ENCODE measurements at places on chromosomes 13 and 19. TPM values are rescaled to one million over a fixed set of nuclear protein-coding genes. Genes with fewer than 3 reads are reported as not detected.

DNA sequence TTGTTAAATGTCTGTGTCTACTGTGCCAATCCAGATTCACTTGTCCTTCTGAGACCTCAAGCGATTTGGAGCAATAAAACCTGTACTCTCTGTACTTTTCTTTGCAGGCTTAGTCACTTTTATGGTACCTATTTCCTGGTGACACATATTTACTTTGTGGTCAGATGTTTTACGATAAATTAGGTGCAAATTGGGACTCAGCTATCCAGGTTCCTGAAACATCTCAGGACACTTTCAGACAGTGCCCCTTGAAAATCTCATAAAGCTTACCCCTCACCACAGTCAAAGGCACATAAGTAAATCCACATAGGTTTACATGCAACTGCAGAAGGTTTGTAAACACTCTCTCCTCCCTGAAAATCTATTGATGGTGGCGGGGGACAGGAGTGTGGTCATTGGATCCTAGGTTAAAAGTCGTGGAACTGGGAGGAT is 438.8 kb downstream of the EFNB2 start:
- no peak for DNase-seq

DNA sequence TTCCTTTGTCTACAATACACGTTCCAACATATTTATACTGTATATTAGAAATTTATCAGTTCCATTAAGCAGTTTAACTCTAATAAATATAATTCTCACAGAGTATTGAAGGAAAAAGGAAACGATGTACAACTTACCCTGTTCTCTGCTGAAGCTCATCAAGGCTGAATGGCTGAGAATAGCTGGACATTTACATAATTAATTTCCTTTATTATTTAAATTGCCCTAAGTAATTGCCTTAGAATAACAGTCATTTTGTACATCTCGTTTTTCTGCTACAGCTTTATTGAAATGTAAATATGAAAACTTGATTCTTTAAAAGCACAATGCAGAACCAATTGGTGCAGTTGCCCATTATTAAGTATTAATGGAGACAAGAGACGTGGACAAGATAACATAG is 648.3 kb upstream of the ATXN8OS start:
- no peak for DNase-seq

The ADGRE3 gene
- total RNA-seq, result not detected

The MOB3A gene
- total RNA-seq, result 43.7 TPM

The CCNE1 gene
- 31.2 TPM for total RNA-seq

- no peak for DNase-seq
Measured at GRCh38 chr19:2138061-2138728, 13.2 kb downstream of the AP3D1 start.

The LRRC8E gene
- not detected for total RNA-seq

- no peak for DNase-seq
Measured at GRCh38 chr13:49046002-49046401, 70.3 kb downstream of the FNDC3A start.

- peak; percentile 84 for DNase-seq
Measured at GRCh38 chr13:110455941-110456340, 105.6 kb downstream of the RAB20 start.

DNA sequence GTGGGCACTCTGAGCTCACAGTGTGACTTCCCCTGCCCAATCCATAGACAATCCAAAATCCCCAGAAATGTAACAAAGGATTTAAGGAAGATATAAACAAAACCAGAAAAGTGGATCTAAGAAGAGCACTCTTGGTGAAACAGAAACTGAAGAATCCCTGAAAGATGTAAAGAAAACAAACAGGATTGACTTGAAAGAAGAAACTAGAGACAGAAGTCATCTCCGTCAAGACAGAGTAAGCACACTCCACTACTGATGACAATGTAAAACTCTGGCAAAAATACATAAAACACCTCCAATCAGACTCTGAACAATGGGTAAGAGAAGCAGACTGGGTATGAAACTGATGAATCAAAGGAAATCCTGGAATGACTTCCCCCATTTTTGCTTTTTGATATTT is 13.5 kb downstream of the TUBGCP3 start:
- DNase-seq, result no peak

- DNase-seq, result no peak
Measured at GRCh38 chr13:71964491-71965100, 97.6 kb upstream of the DACH1 start.

DNA sequence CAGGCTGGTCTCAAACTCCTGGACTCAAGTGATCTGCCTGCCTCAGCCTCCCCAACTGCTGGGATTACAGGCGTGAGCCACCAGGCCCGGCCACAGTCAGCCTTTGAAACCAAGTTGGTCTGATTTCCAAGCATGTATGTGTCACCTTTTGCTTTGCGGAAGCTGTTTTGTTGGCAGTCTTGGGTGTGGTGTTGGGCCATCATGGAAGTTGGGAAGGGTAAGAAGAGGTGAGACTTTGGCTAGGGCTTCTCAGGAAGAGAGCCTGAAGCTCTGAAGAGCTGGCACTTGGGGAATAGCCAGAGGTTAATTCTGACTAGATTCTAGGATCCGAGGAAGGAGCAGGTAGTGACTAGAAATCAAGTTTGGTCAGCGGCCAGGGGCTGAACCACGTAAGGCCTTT is 2.8 kb downstream of the RSPH6A start:
- no peak for DNase-seq

DNA sequence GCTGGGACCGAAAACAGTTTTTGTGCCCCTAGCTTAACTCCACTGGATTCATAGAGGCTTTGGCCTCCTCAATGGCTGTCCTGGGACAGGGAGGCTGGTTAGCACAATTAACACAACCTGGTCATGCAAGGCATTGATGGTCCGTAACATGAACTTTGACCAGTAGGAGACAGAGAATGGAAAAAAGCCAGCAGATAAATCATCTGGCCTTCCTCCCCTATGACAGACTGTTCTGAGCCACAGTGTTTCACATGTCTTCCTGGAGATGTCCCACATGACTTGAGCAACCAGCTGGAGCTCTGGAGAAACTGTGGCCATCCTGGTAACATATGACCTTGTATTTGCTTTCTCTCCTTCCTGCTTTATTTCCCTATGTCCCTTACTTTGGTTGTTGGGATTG is 244.2 kb downstream of the UQCRFS1 start:
- DNase-seq, result no peak

- DNase-seq, result no peak
Measured at GRCh38 chr19:4584670-4585460, 25.4 kb upstream of the SEMA6B start.

The MISP3 gene
- total RNA-seq, result 0.45 TPM

The S1PR2 gene
- 3.4 TPM for total RNA-seq

DNA sequence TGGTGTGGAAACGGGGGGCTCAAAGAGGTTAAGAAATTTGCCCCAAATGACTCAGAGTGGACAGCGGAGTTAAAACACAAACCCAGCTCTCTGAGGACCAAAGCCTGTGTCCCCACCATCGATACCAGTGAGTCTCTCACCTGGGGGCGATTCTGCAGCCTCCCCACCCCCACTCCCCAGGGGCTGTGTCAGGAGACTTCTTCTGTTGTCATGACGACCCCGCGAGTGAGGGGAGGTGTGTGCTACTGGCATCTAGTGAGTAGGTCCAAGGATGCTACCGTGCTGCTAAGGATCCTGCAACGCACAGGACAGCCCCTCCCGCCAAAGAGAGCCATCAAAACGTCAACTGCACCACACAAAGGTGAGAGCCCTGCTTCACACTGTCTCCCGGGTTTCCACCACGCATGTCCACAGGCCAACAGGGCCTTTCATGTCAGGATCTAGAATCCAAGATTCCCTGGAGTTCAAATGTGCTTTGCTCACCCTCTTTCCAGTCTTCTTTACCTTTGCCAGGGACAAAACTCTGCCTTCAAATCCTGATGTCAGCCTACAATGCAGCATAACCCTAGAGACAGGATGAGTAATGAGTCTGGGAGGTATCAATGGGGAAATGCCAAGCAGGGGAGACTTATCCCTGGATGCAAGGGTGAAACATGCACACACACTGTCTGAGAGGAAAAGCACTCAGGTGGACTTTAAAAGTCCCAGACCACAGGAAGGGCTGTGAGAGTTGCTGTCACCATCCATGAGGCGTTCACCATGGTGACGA is 3.9 kb downstream of the RANBP3 start:
- DNase-seq, result no peak

DNA sequence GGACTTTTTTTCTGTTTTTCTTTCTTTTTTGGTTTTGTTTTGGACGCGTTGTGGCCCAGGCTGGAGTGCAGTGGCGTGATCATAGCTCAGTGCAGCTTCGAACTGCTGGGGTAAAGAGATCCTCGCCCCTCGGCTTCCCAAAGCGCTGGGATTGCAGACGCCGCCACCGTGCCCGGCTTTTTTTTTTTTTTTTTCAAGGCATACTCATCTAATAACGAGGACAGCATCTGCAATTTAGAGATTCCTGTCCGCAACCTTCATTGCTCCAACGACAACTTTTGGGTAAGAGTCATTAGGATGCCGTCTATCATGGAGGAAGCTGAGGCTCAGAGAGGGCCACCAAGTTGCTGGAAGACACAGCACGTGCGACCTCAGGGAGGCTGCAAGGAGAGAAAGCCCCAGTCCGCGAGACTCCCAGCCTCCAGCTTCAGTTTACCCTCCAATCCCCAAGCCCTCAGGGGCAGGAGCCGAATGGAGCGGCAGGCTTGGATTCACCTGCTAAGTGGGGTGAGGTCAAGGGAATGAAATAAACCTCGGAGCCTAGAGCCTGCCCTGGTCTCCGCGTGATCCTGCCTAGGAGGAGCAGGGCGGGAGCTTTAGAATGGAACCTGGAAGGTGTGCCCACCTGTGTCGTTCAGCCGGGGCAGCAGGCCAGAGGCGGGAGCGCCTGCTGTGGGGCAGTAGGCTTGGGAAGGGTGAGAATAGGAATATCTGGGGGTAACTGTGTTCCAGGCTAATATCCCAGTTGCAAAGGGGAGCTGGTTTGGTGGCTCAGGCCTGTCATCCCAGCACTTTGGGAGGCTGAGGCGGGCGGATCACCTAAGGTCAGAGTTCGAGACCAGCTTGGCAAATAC is 676 bp upstream of the POLRMT start:
- peak; percentile 16 for DNase-seq

The KIRREL2 gene
- 1.0 TPM for total RNA-seq

DNA sequence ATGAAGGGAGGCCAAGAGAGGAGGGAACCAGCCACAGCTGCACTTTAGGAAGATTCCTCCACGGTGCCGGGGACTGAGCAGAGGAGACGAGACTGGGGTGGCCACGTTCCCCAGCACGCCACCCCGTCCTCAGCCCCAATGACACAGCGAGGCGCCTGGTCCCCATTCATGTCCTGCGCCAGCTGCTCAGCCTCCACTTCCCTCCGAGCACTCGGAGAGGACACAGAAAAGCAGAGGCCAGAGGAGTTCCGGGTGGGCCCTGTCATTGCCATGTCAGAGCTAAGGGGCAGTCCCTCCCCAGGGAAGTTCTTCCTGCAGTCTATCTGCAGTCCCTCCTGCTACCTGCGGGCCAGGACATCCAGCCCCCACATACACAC is 53.2 kb upstream of the NFIC start:
- no peak for DNase-seq

The TEX26 gene
- total RNA-seq, result not detected

The TFDP1 gene
- 161 TPM for total RNA-seq

- no peak for DNase-seq
Measured at GRCh38 chr13:49356223-49356622, 87.6 kb downstream of the CAB39L start.

DNA sequence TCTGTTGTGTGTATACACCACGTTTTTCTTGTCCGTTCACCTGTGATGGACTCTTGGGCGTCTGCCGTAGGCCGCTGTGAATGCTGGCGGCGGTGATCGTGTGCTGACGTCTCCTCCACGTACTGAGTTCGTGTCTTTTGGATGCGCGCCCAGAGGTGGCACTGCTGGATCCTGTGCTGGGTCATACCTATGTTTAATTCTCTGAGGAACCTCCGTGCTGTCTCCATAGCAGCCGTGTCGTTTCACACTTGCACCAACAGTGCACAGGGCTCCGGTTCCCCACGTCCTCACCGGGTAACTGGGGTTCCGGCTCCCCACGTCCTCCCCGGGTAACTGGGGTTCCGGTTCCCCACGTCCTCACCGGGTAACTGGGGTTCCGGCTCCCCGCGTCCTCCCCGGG is 56.2 kb downstream of the ATP11A start:
- no peak for DNase-seq

GRCh38 chr13:114087430-114087829 is 45.0 kb downstream of the RASA3 start:
- DNase-seq, result no peak

DNA sequence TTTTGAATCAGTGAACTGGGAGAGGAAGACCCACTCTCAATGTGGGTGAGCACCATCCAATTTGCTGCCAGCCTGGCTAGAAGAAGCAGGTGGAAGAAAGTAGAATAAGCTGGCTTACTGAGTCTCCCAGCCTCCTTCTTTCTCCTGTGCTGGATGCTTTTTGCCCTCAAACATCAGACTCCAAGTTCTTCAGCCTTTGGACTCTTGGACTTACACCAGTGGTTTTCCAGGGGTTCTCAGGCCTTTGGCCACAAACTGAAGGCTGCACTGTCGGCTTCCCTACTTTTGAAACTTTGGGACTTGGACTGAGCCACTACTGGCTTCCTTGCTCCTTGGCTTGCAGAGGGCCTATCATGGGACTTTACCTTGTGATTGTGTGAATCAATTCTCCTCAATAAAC is 804.2 kb upstream of the SLITRK1 start:
- DNase-seq, result no peak

Measured in activated naive CD4-positive, alpha-beta T cell treated with anti-CD3 and anti-CD28 coated beads for 36 hours (primary cell).